ENCODE measurements at places on chromosomes 4 and X.

DNA sequence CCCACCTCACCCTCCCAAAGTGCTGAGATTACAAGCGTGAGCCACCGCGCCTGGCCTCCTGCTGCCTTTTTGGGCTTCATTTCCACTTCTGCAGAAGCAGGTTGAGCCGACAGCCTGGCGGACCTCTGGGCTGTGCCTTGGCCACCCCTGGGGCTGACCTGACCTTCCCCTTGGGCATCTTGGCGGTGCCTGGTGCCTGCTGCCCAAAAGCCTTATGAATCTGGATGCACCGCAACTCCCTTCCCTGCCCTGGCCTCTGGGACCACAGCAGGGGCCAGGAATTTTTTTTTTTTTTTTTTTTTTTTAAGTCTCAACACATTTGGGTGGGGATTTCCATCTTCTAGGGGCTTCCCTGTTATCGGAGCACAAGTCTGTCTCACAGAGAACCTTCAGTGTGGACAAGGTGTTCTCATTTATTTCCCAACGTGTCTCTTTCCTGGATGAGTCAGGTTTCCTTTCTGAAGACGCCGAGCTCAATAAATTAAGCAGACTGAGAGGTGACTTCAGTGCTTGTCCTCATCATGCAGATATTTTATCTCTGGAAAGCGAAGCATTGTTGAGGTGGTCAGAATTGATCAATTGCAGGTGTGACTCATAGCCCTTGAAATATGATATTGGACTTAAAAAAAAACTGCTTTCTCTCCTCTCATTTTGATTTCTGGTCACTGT, 79.7 kb downstream of the SHROOM2 start:
- no peak for DNase-seq

DNA sequence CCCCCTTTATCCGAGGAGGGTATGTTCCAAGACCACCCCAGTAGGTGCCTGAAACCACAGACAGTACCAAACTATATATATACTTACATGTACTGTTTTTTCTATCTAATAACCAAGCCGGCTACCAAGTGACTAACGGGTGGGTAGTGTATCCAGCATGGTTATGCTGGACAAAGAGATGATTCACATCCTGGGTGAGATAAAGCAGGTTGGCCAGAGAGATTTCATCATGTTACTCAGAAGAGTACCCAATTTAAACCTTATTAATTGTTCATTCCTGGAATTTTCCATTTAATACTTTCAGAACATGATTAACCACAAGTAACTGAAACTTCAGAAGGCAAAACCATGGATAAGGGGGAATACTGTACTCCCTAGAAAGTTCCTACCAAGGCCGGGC, 46.5 kb downstream of the RFC1 start:
- no peak for DNase-seq

- no peak for DNase-seq
These were observed 75.7 kb upstream of the WDR1 start for GRCh38 chr4:10192331-10192730.

DNA sequence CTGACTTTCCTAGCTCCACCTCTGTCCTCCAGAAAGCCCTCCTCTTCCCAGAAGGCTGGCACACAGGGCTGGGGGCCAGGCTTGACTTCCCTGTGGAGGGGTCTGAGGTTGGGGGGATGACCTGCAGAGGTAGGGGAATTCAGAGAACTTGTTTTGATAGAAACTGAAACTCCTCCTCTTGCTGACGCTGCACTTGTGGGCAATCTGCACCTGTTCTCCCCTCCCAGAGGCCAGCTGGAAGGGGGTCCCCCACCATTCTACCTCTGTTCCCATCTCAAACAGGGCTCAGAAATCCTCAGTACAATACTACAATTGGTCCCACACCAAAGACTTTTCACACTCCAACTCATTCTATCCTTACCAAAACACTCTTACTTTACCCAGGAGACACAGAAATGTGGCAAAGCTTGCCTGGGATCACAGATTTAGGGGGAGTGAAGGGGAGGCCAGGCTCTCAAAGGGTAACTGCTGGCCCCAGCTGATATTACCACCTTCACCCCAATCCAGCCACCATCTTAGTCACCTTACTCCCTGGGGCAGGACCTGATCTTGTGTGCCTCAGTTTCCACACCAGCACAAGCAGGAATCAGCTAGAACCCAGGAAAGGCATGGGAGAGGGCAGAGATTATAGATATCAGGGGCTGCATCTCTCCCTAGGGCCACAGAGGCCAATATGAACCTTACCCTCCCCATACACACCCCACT, 18.5 kb downstream of the OTUD5 start:
- DNase-seq: no peak

GRCh38 chr4:179307297-179308136, 1865.3 kb upstream of the AGA start:
- DNase-seq: no peak

DNA sequence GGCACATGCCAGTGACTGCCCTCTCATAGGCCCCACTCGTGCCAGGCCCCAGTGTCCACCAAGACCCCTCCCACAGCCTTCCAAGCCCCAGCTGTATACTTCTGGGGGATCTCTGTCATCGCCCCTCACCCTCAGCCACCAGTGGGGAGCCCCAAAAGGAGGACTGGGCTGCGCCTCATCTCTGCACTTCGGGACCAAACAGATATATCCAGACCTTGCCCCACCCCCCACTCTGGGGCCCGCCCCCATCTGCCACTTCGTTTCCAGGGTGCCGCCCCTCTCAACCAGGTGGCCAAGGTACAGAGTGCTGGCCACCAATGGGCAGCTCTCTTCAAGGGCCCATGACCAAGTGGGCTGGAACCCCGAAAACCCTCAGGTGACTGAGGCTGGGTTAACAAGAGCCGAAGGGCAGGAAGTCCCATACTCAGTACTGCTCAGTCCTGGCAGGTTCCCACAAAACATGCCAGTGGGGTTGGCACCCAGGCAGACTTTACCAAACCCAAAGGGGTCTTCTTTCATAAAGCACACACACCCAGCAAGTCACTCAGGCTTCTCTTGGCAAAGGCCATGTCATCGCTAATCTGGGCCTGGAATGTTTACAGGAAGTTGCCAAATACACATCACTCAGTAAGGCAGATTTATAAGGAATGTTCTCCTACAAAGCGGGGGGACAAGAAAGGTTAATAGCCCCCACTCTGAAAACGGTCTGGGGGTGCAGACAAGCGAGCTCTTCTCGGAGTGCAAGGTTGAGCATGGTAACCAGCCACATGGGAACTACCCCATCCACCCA, 4.4 kb downstream of the ZFYVE28 start:
- no peak for DNase-seq
